ENCODE measurements at places on chromosomes 16 and 17.
A peak's percentile ranks its signal among the peaks of the same experiment; 100 is the strongest.

- no peak for DNase-seq
These were observed 16.2 kb downstream of the CYGB start for GRCh38 chr17:76521262-76521661.

DNA sequence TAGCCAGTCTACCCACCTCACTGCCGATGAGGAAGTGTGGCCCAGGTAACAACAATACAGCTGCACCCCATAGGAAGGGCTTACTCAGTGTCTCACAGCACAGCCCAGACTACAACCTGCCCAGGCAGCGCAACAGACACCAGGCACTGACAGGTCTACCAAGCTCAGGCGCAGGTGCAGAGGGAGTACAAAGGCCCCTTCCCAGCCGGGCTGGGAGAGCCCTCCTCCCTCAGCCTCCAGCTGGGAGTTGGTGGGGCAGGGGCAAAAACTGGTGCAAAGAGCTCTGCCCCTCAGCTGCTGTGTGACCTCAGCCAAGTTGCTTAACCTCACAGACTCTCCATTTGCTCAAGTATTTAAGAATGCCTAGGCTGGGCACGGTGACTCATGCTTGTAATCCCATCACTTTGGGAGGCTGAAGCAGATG is 112.6 kb upstream of the LHX1 start:
- DNase-seq: no peak

DNA sequence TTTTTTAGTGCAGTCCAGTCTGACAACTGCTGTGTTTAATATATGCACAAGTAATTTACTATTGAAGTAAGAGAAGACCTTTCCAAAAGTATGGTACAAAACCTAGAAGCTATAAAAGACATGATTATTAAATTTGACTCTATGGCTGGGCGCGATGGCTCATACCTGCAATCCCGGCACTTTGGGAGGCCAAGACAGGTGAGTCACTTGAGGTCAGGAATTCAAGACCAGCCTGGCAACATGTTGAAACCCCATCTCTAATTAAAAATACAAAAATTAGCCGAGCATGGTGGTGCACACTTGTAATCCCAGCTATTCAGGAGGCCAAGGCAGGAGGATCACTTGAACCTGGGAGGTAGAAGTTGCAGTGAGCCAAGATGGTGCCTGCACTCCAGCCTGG is 41.4 kb upstream of the VWA3A start:
- DNase-seq: no peak

- no peak for DNase-seq
These were observed 29.2 kb downstream of the DDX19A start for GRCh38 chr16:70375636-70376611.

DNA sequence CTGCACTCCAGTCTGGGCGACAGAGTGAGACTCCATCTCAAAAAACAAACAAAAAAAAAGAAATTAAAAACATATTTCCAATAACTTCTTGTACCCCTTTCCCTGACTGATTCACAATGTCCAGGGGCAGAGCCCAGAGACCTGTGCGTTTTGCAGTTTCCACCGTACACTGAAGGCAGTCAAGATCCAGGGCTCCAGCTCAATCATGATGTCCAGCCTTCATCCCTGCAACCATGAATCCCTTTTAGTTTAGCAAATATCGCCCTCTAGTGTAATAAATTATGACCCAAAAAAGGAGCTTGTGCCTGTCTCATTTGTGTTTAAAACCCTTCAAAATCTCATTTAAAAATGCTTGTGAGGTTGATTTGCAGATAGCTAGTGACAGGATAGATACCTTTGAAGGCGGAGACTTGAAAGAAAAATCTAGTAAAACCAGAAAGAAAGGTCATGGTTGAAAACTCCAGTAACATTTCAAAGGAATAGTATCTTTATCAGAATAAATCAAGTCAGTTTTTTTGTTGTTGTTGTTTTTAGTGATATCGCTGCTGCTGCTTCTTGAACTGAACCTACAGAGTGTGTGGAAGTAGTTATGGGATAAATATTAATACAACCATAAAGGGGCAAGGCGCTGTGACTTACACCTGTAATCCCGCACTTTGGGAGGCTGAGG is 3.7 kb upstream of the ERN1 start:
- peak; percentile 61 for DNase-seq

Data from CD4-positive, alpha-beta memory T cell (primary cell).